ENCODE measurements at places on chromosomes 7 and 10. TPM values are rescaled to one million over a fixed set of nuclear protein-coding genes. Genes with fewer than 3 reads are reported as not detected.

PTPRE gene
- 5.9 TPM for total RNA-seq

TACC2 gene
- 79.2 TPM for total RNA-seq

MALRD1 gene
- total RNA-seq = not detected

CCDC146 gene
- 0.48 TPM for total RNA-seq

ZNF467 gene
- 1.1 TPM for total RNA-seq

CHST3 gene
- total RNA-seq = 53.7 TPM

ASZ1 gene
- not detected for total RNA-seq

PSMA2 gene
- 197 TPM for total RNA-seq

SPDYE6 gene
- not detected for total RNA-seq

ANKRD30A gene
- total RNA-seq = 0.39 TPM

HGF gene
- total RNA-seq = not detected

SNX10 gene
- total RNA-seq = 4.9 TPM

ADRB1 gene
- total RNA-seq = 1.4 TPM

POLL gene
- total RNA-seq = 19.0 TPM

FEZF1 gene
- not detected for total RNA-seq

CREB5 gene
- 3.6 TPM for total RNA-seq

SVOPL gene
- total RNA-seq = not detected
